ENCODE measurements at places on chromosomes 5 and 9. TPM values are rescaled to one million over a fixed set of nuclear protein-coding genes. Genes with fewer than 3 reads are reported as not detected.

The SPINK1 gene
- total RNA-seq, result not detected

The FGF18 gene
- total RNA-seq, result not detected

The TAF11L10 gene
- total RNA-seq, result not detected

The SAXO1 gene
- not detected for total RNA-seq

The RICTOR gene
- total RNA-seq, result 17.2 TPM

The PCDHGC3 gene
- 53.1 TPM for total RNA-seq

The IRX2 gene
- 38.1 TPM for total RNA-seq

The FOXD4L6 gene
- total RNA-seq, result not detected

The EDIL3 gene
- 16.3 TPM for total RNA-seq

The PCDHA6 gene
- 0.22 TPM for total RNA-seq

The DBH gene
- total RNA-seq, result not detected

The SCGB3A2 gene
- not detected for total RNA-seq

The TAF11L14 gene
- total RNA-seq, result not detected

The PLAA gene
- 27.5 TPM for total RNA-seq

The WDR70 gene
- total RNA-seq, result 20.8 TPM

The TICAM2 gene
- 1.9 TPM for total RNA-seq

The HTR4 gene
- total RNA-seq, result not detected

The LPAR1 gene
- total RNA-seq, result 90.8 TPM
